ENCODE measurements at places on chromosomes 5 and 9.

GRCh38 chr9:123036893-123037545, 3.6 kb downstream of the GPR21 start:
- DNase-seq: no peak

DNA sequence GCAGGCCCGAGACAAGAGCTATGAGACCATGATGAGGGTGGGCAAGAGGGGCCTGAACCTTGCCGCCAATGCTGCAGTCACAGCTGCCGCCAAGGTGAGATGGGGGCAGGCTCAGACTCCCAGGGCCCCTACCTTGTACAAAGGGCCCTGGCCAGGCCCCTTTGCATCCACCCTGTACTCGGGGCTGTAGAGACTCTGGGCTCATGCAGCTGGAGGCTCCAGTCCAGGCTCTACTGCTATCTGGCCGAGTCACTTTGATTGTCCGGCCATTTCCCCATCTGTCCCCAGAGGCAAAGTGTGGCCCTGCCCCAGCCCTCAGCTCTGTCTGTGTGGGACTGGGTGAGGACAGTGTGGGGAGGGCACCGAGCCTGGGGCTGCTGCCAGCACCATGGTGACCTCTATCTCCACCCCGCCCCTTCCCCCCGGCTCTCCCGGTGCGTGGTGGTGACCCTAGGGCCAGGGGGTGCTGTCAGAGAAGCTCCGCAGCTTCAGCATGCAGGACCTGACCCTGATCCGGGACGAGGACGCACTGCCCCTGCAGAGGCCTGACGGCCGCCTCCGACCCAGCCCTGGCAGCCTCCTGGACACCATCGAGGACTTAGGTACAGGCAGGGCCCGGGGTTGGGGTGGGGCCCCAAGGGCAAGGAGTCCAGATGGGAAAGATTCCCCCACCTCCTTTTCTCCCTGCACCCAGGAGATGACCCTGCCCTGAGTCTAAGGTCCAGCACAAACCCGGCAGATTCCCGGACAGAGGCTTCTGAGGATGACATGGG, 6.1 kb downstream of the REEP2 start:
- no peak for DNase-seq

- no peak for DNase-seq
Observed at GRCh38 chr5:77145666-77146065, 58.6 kb upstream of the ZBED3 start.

DNA sequence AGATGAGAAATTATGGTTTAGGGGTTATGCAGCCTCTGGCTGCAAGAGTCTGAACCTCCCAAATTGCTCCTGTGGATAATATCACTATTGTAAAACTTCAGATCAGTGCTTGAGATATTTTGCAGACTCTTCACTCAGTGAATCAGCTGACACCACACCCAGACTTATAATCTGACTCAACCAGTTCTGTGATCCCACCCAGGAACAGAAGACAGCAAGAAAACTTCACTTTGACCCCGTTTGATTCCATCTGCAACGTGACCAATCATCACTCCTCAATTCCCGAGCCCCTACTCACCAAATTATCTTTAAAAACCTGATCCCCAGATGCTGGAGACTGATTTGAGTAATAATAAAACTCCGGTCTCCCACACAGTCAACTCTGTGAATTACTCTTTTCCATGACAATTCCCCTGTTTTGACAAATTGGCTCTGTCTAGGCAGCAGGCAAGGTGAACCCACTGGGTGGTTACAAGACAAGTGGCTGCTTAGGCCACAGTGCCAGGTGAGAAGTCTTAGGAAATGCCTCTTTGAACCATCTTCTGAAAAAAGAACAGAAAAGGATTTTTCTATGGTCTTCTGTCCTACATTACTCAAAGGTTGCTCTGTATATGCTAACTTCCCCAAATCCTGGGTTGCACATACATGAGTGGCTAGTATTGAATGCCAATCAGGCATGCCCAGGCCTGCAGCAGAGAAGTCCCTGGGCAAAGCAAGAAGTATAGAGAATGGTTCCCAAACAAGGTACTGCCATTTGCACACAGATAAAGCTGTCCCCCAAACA, 588.0 kb downstream of the PRELID2 start:
- no peak for DNase-seq

DNA sequence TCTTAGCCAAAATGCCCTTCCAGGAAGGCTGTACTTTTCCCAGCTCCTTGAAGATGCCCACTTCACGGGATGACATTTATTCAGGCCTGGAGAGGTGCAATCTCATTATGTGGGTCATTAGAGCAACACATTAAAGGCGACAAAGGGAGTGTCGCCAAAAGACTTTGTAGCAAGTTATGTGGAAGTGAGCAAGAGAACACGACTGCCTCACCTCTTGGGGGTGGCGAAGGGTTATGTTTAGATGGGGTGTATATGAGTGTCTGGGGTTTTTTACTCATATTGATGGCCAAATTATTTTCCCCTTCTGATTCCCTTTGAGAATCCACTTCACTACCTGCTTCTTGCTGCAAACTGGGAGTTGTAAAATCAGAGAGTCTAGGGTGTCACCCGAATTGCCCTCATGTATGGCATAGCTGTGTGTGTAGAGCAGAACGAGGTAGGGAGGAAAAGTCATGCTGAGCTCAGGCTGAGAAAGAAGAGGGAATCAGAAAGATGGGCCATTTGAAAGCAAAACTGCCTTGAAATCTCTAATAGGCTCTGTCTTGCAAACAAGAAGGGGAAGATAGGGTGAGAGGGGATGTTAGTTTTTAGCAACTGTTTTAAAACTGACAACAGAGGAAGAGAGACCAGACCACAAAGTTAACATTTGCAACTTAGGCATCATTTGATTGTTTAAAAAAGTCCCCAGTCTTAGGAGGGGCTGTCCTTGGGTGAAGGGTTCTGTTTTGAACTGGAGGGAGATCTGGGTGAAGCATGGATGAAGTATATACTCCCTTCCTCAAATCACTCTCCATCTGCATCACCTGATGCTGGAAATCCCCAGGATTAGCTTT, 97.1 kb upstream of the IL12B start:
- no peak for DNase-seq

DNA sequence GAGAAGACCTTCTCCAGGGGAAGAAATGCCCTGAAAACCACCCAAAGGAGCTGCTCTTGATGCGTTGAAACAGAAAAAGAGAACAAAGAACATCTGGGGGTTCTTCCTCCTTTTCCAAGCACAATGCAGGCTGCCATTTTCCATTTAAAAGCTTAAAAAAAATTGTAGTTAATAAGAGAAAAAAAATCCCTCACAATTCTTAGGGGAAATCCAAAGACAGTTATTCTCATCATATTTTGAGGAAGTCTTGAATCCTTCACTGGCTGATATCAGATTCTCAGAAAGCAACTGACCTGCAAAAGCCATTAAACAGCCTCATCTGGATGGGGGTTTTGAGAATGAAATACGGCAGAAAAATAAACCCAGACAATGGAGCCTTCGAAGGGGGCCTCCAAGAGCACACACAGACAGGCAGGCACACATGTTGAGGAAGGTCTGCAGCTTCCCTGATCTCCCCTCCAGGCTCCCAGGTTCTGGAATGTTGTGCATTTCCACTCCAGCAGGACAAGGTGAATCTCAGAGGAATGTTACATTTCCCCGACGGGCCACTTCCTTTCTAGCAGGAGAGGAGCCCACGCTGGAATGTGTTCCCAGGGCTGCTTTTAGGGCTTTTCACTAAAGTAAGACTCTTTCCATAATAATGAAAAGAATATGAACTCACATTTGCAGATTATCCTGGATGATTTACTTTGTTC, 159.4 kb upstream of the S1PR3 start:
- DNase-seq: no peak

- DNase-seq: no peak
Observed at GRCh38 chr5:56673171-56673570, 142.2 kb upstream of the MAP3K1 start.

GRCh38 chr9:99005651-99006050, 61.9 kb downstream of the COL15A1 start:
- DNase-seq: no peak

DNA sequence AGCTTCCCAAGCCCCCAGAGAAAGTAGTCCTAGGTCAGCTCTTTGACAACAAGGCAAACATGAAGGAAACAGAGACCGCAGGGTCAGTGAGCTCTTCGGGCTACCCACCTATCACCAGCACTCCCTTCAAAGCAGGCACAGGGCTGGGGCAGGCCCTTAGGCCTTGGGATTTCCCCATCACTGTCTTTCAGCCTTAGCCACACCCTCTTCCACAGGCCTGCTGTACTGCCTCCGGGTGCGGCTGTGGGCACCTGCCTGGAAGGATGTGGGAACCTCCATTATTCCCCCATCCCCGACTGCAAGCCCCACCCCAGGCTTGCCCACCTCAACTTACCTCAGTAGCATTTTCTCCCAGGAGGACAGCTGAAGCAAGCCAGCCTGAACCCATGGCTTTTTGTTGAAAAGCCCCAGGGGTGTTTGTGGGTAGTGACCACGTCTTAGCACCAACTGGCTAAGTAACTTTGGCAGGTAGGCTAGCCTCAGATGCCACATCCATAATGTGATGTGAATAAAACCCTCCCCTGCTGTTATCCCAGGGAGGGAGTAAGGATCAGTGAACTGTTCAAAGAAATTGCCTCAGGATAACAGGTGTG, 100.2 kb downstream of the PIK3R1 start:
- DNase-seq: no peak

GRCh38 chr5:6236858-6237481, 141.4 kb downstream of the MED10 start:
- no peak for DNase-seq

DNA sequence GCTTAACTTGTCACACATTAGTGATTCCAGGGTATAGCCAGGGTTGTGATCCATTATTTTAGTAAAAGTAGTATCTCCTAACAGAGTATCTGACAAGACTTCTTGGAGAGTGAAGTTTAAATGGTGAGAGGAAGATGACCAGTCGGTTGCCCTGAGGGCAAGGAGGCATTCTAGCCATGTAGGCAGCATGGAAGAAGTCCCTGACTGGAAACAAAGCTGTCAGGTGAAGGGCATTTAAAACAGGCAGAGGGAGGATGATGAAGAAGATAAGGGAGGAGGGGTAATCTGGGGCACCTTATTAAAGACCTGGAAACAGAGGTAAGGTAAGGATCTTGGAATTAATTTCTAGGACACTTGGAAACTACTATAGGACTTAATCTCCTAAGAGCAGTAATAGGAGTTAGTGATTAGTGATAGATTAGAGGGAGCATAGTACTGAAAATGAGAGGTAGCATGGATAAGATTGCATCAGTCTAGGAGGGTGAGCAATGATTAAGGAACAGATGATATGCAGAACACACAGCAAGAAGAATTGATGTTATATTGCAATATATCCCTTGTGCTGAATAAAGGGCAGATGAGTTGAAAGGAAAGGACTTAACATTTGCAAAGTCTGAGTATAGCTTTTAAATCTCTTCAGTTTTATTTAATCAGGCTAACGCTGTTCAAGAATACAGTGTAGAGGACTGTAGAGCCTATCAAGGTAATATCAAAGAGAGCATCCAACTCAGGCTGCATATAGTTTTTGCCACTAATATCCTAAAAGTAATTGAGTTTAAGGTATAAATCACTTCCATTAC, 9.6 kb downstream of the KIF2A start:
- DNase-seq: no peak

DNA sequence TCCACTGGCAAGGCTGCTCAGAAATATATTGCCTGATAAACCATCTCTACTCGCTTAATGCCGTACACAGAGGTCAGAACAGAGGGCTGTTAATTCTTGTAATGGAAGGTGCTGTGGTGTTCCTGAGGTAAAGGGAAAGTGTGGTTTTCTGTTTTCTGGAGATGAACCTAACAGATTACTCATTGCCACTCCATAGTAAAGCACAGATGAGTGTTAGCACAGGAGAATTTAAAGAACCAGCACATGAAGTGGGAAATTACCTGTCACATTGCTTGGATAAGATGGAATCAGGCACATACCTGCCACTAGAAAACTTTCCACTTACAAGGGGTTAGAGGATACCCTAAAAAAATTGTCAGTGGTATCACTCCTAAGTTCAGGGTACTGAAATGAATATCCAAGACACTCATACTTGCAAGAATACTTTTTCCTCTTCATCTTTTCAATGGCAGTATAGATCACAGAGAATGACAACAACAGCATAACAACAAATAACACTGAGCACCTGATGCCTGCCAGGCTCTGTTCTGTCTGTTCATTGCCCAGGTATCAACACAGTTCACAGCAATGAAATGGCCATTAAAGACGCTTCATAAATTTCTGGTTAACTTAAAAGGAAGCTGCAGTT, 152.9 kb upstream of the GNA14 start:
- DNase-seq: no peak

Data from NCI-H1694 treated with DMSO at 0.1 percent for 48 hours (cell line).